ENCODE measurements at places on chromosomes 16 and 17.

DNA sequence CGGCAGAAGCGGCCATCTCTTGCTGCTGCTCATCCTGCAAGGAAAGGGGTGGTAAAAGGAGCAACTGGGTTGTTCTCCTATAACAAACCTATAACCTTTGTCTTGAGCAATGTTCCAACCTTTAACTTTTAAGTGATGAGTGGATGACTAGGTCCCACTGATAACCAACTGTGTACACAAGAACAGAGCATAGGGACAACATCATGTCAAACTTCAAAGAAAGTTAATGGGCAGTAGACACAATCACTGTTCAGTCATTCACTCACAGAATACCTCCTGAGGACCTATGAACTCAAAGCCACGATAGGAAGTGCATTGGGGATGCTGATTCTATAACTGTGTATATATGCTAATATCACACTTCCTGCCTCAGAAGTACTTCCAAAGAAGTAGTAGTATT lies 21.6 kb downstream of the CFAP97D1 start:
- DNase-seq, result no peak

- peak; percentile 55 for DNase-seq
These were observed at the start of gene HSF5 for GRCh38 chr17:58487589-58488427. Gene HSF5, minus strand, starts transcription at chr17:58488408. Its CDS starts 134 bp downstream, at chr17:58488274.

- DNase-seq, result no peak
These were observed 11.1 kb downstream of the UBE2O start for GRCh38 chr17:76441686-76442340.

GRCh38 chr17:17122781-17123483 lies 80.7 kb downstream of the MPRIP start:
- DNase-seq, result no peak

GRCh38 chr17:79036596-79036995 lies 12.6 kb downstream of the C1QTNF1 start:
- no peak for DNase-seq

DNA sequence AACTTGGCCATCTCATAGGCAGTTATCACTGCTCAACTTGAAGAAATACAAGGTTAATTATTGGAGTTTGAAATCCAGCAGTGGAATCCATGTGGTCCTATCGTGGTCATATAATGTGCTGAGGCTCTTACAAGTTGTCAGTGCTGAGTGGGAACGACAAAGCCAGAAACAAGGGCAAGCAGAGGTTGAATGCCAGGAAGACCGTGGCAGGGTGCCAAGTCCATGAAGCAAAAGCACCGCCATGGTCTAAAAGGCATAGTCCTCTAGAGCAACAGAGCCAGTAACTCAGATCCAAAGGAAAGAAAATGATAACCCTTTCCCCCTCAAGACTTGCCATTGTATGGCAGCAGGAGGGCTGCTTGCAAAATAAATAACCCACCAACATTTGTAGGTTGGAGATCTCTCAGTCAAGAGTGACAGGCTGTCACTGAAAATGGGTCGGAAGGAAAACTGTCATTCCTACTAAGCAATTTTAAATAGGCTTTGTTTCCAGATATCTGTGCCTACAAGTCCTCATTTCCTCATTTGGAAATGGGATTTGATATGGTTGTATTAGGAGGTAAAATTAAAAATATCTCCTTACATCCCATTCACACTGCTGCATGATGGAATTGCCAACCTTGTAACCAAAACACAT lies 36.4 kb upstream of the HSBP1 start:
- DNase-seq, result no peak
